A549 treated with DMSO at 1 μM for 4 hours (cell line): ENCODE measurements at places on chromosomes 3 and 15. TPM values are rescaled to one million over a fixed set of nuclear protein-coding genes. Genes with fewer than 3 reads are reported as not detected.

RHOV gene
- 4.9 to 6.1 TPM (median 5.3 TPM) in 5 replicates for total RNA-seq

IL17RE gene
- total RNA-seq = 0.76 to 1.1 TPM (median 0.95 TPM) in 5 replicates

MYO9A gene
- total RNA-seq = 6.8 to 12.7 TPM (median 10.3 TPM) in 5 replicates

LRRC15 gene
- 0.14 to 0.25 TPM (median 0.17 TPM) in 5 replicates for total RNA-seq

GOLGA6B gene
- 0.06 to 0.09 TPM in 2 of 5 replicates, not detected in the others for total RNA-seq

EFHB gene
- 0.39 to 1.2 TPM (median 0.71 TPM) in 5 replicates for total RNA-seq

SLC9C1 gene
- total RNA-seq = not detected in 5 replicates

ZBED2 gene
- total RNA-seq = 0.18 to 0.45 TPM (median 0.39 TPM) in 5 replicates
